ENCODE measurements at places on chromosomes 1 and 21. TPM values are rescaled to one million over a fixed set of nuclear protein-coding genes. Genes with fewer than 3 reads are reported as not detected.

Gene DPT
- total RNA-seq: 42.5 TPM

Gene CELA3A
- total RNA-seq: 3.9 TPM

Gene URB1
- 15.0 TPM for total RNA-seq

Gene SEMA6C
- total RNA-seq: 55.3 TPM

Gene KRTAP20-3
- total RNA-seq: not detected

Gene C1orf210
- total RNA-seq: not detected

Gene MATN1
- total RNA-seq: not detected

Gene RGS7
- not detected for total RNA-seq

- DNase-seq: no peak
Measured at GRCh38 chr1:197464044-197464443, 196.0 kb downstream of the CRB1 start.

- peak; percentile 23 for DNase-seq
Measured at GRCh38 chr1:81756872-81757271, 43.9 kb upstream of the ADGRL2 start.

DNA sequence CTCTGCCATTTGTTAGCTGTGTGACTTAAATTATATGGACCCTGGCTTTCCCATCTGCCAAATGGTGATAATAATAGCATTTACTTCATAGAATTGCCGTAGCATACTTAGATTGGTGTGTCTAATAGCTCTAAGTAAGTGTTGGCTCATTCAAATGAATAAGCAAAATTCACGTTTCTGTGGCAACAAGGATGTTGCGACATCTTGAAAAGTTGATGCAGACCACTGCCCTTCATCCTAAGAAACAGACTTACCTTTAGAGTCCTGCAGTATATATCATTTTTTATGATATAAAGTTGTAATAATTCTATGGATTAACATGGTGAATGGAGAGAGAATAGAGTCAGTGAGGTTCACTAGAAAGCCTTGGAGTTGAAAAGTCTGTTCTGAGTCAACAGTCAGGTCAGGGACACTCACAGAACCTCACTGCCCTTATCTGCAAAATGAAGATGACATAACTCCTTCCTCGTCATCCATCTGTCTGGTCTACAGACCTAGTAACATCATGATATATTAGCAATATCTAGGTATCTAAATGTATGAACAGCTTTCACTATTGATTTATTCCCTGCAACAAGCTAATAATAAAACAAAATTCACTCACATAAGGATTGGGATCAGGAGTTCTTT is 167.3 kb upstream of the C8B start:
- no peak for DNase-seq

DNA sequence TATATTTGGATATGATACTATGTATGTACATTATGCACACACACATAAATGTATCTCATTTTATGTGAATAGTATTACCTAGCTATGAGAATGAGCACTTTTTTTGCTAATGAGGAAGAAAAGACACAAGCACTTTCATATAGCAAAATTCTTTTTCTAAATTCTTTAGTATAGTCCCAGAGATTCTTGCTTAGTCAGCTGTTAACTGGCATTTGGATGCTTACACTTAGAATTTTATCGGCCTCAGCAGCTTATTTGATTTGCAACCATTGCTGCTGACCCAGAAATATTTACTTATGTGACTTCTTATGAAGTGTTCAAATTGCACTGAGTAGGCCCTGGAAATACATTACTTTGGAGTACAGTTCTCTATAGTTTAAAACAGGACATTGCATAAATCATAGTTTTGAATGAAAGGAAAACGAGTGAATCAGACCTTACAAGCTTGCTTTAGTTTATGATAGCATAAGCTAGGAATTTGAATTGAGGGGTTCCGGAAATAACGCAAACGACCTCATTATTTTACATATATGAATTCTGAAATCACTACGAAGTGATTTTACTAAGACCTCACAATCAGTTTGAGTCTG is 653.9 kb upstream of the NEGR1 start:
- DNase-seq: no peak

GRCh38 chr1:118149799-118150198 is 35.2 kb downstream of the SPAG17 start:
- no peak for DNase-seq

DNA sequence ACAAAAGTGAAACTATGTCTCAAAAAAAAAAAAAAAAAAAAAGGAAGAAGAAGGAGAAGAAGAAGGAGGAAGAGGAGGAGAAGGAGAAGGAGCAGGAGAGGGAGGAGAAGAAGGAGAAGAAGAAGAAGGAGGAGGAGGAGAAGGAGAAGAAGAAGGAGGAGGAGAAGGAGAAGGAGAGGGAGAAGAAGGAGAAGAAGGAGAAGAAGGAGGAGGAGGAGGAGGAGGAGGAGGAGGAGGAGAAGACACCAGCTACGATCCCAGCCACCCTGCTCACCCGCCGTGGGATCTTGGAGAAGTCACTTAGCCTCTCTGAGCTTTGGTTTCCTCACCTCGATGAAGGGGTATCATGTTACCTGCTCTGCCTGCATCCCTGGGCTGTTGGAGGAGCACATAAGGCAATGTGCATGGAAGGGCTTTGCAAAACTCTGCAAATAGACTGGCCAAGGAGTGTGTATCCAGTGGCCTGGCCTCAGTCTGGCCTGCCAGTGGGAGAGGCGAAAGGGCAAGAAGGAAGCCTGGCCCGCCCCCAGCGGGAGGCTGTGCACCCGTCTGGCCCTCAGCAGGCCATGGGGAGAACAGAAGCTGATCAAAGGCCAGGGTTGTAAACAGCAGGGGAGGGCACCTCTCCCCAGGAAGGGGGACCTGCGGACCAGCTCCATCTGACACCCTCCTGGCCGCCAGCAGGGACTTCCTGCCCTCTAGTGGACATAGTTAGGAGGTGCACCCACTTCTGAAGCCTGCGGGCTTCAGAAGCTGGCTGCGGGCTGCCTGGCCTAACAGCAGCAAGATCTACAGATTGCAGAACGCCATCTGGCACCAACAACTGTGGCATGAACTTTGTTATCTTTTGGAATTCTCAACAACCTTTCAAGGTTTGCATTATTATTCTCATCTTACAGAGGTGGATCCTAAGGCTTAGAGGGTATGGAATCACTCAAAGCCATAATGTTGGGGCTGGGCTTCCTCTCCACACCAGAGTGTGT is 19.2 kb upstream of the CDK18 start:
- DNase-seq: peak; percentile 56

DNA sequence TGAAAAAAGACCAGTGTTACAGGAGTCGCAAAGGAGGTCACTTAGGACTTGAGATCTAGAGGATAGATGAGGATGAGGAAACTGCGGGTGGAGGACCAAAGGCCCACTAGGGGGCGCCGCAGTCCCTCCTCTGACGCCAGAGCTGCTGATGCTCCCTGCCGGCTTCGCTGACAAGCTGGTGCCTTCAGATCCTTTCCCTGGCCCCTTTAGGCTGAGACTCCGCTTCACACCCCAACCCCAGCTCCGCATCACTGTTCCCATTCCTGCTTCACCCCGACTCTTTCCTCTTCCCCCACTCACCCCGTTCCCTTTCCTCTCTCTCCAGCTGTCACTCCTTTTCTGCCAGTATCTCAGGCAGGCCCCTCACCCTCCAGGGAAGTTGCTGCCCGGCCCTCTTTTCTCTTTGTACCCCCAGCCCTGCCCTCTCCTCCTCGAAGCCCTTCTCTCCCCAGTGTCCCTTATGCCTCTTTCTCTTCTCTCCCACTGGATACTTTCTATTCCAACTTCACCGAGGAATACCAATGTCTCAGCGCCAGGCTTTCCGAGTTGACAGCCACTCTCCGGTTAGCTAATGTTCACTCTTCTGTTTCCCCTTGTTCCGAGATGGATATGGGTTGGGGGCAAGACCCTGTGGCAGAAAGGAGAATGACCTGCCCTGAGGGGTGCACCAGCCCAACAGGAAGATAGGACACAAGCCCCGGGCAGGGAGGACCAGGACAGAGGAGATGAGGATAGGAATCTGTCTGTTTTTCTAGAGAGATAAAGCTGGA is 4.5 kb downstream of the KCNJ9 start:
- peak; percentile 76 for DNase-seq

GRCh38 chr1:9201401-9202239 is 33.0 kb upstream of the H6PD start:
- DNase-seq: no peak

DNA sequence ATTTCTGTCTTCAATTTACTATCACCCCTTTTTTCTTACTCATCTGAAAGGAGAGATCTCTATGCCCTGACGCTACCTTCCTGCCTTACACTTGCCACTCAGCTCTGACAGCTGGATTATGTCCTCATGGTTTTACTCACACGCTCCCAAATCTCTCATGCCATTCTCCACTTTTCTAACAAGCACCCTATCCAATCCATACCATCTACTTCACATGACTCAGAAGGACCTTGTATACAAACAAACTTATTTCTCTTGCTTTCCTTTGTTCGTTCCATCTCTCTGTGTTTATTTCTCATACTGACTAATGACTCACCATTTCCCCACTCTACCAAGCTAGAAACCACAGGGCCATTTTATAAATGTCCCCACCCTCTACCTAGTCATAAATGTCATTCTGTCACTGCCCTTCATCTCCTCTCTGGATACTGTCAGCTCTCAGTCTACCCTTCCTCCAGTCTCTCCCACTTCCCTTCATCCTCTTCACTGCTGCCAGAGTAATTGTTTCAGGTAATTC is 87.3 kb downstream of the USP24 start:
- no peak for DNase-seq

- no peak for DNase-seq
Measured at GRCh38 chr1:116952738-116953275, 43.1 kb downstream of the PTGFRN start.

GRCh38 chr1:35016406-35016805 is 15.3 kb downstream of the ZMYM6 start:
- no peak for DNase-seq

DNA sequence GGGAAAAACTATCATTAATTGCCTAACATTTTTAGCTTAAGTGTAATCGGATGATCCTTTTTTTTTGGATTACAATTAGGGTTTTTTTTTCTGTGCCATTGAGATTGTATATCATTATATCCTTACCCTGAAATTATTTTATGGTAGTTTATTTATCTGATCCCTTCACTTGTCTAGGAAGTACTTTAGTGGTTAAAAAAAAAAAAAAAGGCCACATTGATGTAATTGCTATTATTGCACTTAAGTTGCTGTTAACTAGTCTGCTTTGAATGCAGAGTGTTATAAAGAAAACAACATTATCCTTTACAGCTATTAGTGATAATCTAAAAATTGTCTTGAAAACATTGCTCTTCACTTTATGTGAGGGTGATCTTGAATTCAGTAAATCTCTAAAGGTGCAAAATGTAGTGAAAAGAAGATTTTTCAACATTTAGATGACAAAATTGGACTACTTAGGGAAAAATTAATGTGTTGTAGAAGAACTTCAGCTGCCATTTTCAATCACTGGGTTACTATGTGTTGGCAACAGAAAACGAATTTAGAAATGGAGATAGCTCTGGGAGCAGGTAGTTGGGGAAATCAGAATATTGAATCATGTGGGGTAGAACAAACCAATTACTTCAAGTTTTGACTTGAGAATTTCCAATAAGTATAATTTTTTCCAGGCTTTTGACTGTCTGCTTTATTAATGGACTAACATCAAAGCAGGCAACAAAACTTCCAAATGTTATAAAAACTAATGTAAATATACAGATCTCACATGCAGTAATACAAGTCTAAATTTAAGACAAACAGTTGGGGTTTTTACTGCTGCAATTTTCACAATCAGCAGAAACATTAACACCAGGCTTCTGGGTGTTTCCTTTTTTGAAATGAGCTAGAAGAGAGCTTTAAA is 5.0 kb downstream of the ADGRL2 start:
- no peak for DNase-seq

GRCh38 chr1:201482755-201483154 is 13.8 kb upstream of the PHLDA3 start:
- no peak for DNase-seq

- no peak for DNase-seq
Measured at GRCh38 chr1:22676916-22677583, 24.0 kb downstream of the C1QB start.

- no peak for DNase-seq
Measured at GRCh38 chr1:184409011-184409410, 22.2 kb downstream of the C1orf21 start.

DNA sequence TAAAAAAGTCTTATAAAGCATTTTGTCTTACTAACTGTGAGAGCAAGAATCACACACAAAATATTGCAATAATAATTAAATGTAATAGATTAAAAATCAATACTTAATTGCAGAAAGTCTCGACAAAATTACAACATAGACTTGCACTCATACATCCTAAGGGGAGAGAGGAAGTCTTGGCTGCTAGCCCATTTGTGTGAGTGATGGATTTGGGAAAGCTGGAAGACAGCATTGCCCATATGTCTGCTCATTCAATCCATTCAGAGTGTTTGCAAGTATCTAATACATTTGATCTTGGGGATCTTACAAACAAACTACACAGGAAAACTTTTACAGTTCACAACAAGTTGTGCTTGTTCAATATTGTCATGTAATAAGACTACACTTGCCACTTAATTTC is 140.5 kb downstream of the COL11A1 start:
- DNase-seq: no peak

GRCh38 chr1:11204396-11205190 is 15.4 kb downstream of the ANGPTL7 start:
- DNase-seq: no peak

- no peak for DNase-seq
Measured at GRCh38 chr1:235124111-235124510, 4.5 kb downstream of the TOMM20 start.

DNA sequence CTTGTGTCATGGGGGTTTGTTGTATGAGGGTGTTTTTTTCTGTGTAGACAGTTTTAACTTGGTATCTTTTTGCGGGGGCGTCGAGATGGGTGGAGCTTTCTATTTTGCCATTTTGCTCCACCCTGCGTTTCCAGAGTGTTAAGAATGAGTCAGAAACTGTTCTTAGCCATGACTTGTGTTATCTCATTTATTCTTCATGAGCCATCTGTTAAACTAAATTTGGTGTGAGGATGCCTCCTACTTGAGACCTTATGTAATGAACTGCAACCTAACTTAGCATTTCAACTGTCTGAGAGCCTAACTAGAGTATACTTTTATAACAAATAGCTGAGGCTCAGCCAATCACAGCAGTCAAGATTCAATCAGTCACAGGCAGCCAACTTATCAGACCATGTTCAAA is 1873.5 kb downstream of the NCAM2 start:
- no peak for DNase-seq

DNA sequence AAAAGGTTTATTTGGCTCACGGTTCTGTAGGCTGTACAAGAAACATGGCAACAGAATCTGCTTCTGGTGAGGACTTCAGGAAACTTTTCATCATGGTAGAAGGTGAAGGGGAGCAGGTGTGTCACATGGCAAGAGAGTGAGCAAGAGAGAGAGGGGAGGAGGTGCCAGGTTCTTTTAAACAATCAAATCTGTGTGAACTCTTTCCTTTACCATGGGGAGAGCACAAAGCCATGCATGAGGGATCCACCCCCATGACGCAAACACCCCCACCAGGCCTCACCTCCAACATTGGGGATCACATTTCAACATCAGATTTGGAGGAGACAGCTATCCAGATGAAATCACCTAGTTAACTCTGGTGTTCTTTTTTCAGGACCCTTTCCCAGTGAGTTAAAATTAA is 103.6 kb downstream of the GALNT2 start:
- no peak for DNase-seq

DNA sequence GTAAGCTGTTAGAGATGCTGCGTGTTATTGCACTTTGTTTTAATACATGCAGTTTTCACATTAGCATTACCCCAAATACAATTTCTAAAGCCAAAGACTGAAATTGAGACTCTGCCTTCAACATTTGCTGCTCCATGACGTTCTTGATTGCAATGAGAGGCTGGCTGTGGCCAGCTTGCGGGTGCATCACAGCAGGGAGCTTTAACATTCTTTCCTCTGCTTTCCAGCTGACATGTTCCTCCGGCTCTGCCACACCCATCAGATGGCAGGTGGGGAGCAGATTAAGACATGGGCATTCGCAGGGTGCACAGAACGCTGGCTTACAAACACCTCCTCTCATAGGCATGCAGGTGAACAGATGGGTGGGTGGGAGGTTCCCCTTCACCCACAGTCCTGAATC is 314.1 kb downstream of the DISC1 start:
- no peak for DNase-seq
